ENCODE measurements at places on chromosomes 7 and 10. TPM values are rescaled to one million over a fixed set of nuclear protein-coding genes. Genes with fewer than 3 reads are reported as not detected.

Gene NKX1-2
- total RNA-seq = not detected

Gene ETV1
- total RNA-seq = 3.5 TPM

Gene LRGUK
- 0.32 TPM for total RNA-seq

Gene ABHD11
- total RNA-seq = 20.2 TPM

Gene VWA2
- total RNA-seq = not detected

Gene ADARB2
- total RNA-seq = not detected

Gene SLC16A9
- total RNA-seq = 0.06 TPM

Gene C7orf25
- 2.4 TPM for total RNA-seq

Gene SPDYE11
- not detected for total RNA-seq

Gene PTF1A
- total RNA-seq = not detected
